ENCODE measurements at places on chromosomes 1 and 21.

DNA sequence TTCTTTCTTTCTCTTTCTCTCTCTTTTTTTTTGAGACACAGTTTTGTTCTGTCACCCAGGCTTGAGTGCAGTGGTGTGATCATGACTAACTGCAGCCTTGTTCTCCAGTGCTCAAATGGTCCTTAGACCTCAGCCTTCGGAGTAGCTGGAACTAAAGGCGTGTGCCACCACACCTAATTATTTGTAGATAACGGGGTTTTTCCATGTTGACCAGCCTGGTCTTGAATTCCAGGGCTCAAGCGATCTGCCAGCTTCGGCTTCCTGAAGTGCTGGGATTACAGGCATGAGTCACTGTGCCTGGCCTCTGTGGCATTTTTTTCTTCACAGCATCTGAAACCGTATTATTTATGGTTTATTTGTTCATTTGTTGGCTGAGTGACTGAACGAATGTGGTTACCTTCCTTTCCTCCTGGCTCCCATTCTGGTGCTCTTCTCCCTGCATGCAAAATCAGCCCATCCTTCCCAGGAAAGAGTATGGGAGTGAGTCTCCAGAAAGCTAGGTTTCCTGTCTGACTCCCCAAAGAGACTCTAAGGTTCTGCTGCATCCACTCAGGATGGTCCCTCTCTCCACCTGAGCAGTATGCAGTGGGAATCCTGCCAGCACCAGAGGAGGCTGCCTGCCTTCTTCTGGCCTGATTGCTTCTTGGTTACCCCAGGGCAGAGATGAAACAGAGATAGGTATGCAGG is 155.0 kb upstream of the BEND5 start:
- DNase-seq, result no peak

GRCh38 chr1:78919150-78919549 is 87.4 kb downstream of the ADGRL4 start:
- DNase-seq, result no peak

- no peak for DNase-seq
Measured at GRCh38 chr1:51907079-51907702, 28.7 kb upstream of the NRDC start.

- no peak for DNase-seq
Measured at GRCh38 chr1:152953761-152954160, 6.8 kb downstream of the SPRR5 start.

DNA sequence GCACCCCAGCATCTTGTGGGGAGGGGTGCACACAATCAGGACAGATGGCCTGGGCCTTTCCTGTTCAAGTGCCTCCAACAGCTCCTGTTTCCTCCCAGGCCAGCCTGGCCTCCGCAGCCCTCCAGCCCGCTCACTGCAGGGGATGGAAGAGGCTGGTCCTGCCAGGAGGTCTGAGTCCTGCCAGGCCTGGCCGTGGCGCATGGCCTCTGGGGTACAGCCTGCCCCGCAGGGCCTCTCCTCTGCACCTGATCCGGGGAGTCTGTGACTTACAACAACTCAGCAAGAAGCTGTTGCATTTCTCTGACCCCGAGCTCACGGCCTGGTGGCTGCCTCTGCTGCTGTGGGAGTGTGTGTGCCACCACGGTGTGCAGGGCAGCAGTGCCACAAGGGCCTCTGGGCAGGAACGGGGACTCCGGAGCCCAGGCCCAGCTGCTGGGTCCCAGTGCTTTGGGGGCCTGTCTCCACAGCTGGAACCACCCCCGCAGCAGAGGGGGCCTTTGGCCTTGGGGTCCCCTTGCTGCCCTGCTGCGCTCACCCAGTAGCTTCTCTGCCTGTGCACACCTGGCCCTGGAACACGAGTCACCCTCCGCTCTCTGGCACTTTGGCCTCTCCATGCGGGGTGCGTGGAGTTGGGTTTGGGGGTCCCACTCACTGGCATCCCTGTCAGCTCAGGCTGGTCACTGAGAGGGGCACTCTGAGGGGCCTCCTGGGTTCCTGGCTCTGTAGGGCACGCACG is 17.4 kb upstream of the LRRC3 start:
- DNase-seq, result no peak

GRCh38 chr1:159653201-159653600 is 61.2 kb downstream of the CRP start:
- DNase-seq, result no peak

- DNase-seq, result no peak
Measured at GRCh38 chr1:153342178-153342577, 6.5 kb downstream of the PGLYRP4 start.

DNA sequence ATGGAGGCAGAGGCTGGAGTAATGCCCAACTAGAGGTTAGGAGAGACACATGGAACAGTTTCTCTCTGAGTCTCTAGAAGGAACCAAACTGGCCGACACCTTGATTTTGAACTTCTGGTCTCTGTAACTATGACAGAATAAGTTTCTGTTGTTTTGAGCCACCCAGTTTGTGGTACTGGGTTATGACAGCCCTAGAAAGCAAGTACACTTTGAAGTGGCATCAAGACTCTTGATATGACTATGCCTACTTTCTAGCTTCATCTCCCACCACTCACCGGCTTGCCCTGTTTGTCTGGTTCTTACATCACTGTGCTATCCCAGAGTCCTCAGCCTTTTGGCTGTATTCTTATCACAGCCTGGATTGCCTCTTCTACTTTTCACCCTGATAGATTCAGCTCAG is 230.3 kb upstream of the USP24 start:
- no peak for DNase-seq

DNA sequence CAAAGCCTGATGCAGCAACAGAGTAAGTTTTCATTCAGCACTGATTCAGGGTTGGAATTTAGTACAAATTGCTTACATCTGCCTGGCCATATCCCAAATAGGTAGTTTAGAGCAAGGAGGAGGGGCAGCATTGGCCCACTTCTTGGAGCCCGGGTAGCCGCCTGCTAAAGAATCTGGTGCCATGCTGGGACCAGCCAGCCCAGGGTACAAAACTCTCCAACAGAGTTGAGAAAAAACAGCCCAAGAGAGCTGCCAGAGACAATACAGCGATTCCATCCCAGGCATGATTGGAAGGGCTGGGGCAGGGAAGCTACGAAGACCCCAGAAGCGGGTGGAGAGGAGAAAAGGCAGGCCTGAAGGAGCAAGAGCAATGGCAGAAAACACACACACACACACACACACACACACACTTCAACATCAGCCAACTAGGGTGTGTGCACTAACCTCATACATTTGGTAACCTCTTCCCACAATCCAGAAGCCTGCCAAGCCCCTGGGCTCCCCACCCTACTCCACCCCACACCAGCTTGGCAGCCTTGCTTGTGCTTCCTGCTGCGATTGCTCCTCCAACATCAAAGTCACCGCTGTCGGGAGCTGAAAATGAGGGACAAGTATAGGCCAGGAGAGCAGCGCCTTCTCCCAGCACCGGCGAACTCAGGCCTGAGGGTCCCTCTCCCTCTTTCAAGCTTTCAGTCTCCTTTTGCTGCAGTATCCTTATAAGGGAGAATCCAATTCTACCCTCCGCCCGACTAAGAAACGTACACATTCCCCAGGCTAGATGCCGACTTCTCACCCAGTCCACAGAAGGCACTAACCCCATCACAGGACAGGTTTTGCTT is 1.2 kb downstream of the PIK3C2B start:
- peak; percentile 16 for DNase-seq

DNA sequence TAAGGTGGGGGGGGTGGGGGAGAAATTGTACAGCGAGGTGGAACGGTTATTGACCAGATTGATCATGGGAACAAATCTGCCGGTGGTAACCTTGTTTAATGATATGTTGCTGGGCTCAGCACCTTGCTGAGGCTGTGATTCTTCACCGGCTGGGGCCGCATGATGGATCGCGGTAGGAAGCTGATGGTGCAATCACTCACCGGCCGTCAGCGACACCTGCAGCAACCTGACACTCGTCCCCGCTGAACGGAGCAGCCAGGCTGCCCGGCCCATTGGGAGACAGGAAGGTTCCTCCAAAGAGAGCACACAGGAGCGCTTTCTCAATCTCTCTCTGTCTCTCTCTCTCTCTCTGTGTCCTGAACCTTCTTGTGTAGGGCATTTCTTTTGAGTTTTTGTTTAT is 128.5 kb upstream of the RRP15 start:
- DNase-seq, result peak; percentile 81

DNA sequence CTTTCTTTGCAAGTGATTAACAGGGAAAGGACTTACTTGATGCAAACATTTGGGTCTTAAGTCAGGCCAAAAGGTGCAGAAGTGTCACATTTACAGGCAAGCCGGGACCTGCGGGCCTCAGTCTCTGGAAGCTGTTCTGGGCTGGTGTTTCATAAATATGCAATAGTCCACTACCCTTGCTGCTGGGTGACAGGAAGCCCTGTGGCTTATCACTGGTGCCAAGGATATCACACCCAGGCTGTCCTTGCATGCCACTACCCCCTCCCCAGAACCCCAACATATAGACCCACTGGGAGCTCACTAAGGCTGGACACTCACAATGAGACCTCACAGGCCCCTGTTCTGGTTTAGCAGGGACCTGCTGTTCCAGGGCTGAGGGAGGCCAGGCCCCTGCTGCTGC is 3.4 kb upstream of the LEFTY2 start:
- no peak for DNase-seq

DNA sequence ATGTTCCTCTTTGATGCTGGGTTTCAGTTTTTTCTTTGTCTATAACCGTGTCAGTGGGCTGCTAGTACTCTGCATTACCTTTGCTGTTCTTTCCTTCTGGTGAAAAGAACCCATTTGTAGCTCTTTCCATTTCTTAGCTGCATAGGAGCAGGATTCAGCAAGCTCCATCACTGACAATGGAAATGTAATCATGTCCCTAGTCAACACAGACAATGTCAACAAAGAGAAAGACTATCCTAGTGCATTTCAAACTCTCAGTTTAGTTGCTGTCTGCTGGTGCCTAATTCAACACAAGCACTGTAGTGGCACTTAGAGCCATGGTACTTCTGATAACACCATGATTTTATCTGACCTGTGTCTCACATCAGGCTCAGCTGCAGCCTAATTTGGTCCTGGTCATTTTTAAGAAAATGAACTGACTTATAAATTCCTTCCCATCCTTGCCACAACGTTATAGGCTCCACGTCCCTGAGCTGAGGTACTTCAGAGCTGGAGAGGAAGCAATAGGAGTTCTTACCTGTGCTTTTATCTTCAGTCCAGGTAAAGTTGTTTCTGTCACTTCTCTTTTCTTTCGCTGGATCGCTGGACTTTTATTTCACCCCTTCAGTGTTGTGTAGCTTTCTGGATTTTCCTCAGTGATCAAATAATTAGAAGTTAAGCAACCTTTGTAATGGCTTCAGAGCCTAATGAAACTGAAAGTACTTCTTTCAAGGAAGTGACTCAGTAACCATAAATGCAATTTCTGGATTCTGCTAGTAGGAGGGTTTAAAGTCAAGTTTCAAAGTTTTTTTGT is at the start of gene GBP3:
Gene GBP3 (minus strand): TSS at position 700 of the 793 bp plus-strand sequence. CDS start 2,145 bp downstream, outside the sequence.
- DNase-seq, result no peak

DNA sequence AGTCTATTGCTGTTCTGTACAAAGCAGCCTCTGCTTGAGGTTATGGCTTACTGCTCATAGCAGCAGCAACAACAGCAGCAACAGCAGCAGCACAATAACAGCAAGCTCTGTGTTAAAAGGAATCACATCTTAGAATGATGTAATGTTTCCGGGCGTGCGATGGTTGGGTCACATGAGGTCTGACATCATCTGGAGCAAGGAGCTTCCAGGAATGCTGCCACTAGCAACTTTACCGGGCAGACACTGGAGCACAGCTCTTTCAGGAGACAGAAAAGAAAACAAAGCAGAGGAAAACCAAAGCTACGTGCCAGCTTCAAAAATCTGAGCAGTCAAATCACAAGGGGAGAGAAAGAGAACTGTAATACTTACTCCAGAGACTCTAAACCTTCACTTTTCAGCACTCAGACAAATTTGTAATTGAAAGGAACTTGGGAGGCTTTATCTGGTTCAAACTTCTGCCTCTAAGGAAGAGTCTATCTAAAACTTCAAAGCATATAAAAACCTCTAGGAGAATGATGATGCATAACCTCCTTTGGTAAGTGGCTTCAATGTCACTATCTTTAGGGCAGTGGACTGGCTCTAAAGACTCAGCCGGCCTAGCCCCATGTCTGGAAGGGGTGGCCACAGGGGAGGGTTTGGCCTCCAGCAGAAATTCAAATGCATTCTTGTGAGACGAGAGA is 28.3 kb upstream of the RAB3GAP2 start:
- DNase-seq, result no peak

DNA sequence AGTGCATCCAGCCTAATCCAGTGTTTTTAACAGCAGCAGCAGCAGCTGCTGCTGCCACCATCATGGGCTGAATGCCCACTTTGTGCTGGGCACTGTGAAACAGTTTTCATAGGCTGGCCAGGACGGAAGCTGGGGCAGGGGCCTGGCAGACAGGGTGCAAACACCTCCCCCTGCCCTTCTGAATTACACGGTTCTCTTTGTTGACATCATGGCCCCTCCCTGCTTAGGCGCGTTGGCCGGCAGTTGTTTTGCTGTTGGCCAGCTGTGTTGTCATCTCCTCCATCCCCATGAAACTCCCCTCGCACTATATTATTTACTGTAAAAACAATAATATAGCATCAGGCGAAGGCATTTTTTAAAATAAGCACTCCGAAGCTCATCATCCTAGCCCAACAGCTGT is 33.1 kb downstream of the PTPRU start:
- no peak for DNase-seq

GRCh38 chr21:44799646-44800045 is 2.0 kb downstream of the UBE2G2 start:
- DNase-seq, result no peak

GRCh38 chr21:45525910-45526306 is 16.3 kb downstream of the SLC19A1 start:
- DNase-seq, result no peak

- no peak for DNase-seq
Measured at GRCh38 chr1:24969596-24970398, 39.7 kb upstream of the RUNX3 start.

- peak; percentile 81 for DNase-seq
Measured at GRCh38 chr1:226657895-226658545, 81.1 kb downstream of the ITPKB start.

All from NCI-H2081 (cell line).